ENCODE measurements at places on chromosomes 2 and 18. TPM values are rescaled to one million over a fixed set of nuclear protein-coding genes. Genes with fewer than 3 reads are reported as not detected.

SERPINB3 gene
- 19.2 TPM for total RNA-seq

TRPM8 gene
- total RNA-seq: not detected

LRP1B gene
- 1.6 TPM for total RNA-seq

CACNB4 gene
- 6.3 TPM for total RNA-seq

CNGA3 gene
- not detected for total RNA-seq

CDC42EP3 gene
- total RNA-seq: 16.9 TPM

UGGT1 gene
- total RNA-seq: 17.8 TPM

HOXD3 gene
- 0.56 TPM for total RNA-seq

OTX1 gene
- 9.2 TPM for total RNA-seq

ACTR3 gene
- 92.5 TPM for total RNA-seq

LAMA1 gene
- 1.7 TPM for total RNA-seq

GPBAR1 gene
- 1.6 TPM for total RNA-seq

TTR gene
- total RNA-seq: not detected

DNA sequence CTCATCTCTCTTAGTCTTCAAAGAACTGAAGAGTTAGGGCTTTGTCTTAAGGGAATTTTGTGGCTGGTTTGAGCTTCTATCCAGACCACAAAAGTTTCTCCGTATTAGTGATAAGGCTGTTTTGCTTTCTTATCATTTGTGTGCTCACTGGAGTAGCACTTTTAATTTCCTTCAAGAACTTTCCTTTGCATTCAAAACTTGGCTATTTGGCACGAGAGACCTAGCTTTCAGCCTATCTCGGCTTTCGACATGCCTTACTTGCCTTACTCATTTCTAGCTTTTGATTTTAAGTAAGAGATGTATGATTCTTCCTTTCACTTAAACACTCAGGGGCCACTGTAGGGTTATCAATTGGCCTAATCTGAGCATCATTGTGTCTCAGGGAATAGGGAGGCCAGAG is 29.9 kb downstream of the HDHD2 start:
- no peak for DNase-seq

DNA sequence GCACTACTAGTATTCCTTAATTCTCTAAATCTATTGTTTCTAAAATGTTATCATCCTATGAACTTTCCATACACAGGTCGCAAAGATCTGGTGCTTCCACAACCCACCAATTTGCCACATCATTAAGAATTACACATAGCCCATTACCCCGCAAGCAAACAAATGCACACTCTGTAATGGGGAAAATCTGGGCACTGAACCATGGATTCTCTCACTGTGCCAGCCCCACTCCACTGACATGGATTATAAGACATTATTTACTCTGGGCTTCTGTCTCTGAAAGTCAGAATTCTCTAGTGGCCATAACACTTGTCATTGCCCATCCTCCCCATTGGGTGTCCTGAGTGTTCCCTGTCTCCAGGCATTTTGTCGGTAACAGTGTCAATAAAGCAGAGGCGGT is 537.1 kb downstream of the EPHA4 start:
- no peak for DNase-seq

GRCh38 chr2:232941912-232942594 is 71.0 kb downstream of the NGEF start:
- DNase-seq: no peak

- no peak for DNase-seq
Measured at GRCh38 chr2:102514061-102514785, 41.2 kb downstream of the SLC9A4 start.

- no peak for DNase-seq
Measured at GRCh38 chr2:12514631-12515437, 201.9 kb upstream of the TRIB2 start.

GRCh38 chr2:60159519-60159918 is 393.9 kb downstream of the BCL11A start:
- DNase-seq: no peak

DNA sequence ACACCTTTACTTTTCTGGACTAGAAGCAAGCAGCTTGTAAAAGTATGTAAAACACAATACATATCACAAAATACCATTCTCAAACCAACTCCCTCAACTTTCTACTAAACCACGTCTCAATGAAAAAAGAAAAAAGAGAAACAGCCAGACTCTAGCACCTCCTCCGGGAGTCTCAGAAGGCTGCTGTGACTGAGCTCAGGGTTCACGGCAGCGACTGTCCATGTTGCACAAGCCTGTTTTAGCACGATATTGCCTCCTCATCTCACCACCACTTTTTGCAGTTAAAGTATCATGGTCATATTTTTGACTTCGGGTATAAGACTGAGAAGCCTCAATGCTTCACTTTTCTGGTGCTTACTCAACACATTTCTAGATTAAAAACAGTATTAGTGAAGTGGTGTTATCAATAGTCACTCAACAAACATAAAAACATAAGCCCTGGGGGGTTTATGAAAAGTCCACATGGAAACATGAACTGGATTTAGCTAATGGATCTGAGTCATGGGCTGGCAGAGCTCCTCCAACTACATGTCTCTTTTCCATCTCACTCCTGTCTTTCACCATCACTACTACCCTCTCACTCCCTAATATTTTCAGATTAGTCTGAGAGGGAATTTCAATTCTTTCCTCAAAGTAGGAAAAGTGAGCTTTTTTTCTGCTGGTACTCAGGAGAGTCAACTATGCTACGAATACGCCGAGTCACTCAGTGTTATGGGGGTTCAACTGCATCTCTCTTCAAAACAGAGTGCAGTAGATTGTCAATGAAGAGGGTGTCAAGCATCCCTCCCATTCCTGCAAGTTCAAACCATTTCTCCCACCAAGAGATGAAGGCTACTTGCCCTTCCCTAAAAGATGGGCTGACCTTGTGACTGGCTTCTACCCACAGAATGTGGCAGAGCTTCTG is 113.7 kb downstream of the OSR1 start:
- no peak for DNase-seq

- no peak for DNase-seq
Measured at GRCh38 chr2:54899576-54900200, 150.6 kb downstream of the RTN4 start.

DNA sequence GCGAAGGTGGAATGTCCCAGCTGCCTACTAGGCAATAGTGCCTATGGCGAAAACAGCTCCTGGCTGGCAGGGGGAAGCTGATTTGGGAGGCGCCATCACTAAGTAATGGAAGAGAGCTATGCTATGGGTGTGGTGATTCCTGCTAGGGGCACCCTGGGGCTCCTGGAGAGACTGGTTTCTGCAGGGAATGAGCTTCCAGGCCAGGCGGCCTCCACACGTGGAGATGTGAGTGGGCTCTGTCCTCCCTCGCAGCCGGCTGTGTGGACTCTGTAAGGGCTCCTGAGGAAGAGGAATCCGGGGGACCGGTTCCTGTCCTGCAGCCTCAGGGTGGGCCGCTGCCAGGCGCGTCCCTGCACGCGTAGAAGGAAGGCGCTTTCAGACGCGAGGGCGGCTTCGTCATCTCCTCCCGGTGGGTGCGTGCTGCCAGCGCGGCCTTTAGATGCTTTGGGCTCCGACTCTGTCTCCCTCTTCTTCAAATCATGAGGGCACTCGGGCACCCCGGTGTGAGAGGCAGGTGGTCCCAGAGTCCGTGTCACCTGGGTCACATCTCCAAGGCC is 55.5 kb upstream of the ANKRD62 start:
- DNase-seq: peak; percentile 92

- DNase-seq: no peak
Measured at GRCh38 chr2:225177098-225177497, 134.8 kb upstream of the DOCK10 start.

DNA sequence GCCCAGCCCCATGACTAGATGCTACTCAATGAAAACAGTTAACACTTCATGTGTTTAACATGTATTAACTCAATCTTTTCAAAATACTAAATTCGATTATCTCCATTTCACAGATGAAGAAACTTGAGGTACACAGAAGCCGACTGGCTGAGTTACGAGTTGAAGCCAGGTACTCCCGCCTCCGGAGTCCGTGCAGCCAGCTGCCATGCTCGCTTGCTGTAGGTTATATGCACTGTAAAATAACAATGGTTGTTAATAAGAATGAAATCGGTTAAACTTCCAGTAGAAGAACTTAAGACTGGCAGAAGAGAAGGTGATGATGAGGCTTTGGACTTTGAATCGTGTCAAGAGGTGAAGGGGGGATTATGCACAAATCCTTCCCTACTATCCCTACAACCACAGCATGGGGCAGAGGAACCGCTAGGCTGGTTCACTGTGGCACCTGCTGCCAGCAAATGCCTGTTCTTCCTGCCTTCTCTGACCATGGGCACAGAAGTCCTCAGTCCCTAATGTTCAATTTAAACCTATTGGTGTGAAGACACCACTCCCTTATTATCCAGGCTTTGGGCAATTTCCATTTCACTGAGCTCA is 25.4 kb downstream of the COX7A2L start:
- DNase-seq: no peak

DNA sequence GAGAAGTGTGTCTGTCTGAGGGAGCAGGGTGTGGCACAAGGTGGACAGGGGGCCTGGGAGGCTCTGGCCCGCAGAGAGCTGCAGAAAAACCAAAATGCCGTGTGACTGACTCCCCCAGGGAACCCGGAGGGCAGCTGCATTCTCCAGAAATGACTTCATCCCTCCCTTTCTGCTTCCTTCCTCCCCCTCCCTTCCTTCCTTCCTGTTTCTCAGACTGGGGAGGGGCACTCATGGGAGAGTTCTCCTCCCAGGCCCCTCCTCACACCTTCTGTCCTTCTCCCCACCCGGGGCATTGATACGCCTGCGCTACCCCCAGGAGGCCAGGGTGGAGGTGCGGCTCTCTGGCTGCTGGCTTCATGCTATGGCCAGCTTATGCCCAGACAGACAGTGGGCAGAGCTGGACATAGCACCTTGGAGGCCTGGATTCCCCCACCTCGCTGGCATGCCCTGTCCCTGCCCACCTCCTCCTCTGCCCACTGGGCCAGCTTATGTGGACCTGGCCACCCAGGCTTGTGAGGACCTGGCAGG is 8.2 kb upstream of the GPR17 start:
- DNase-seq: no peak

DNA sequence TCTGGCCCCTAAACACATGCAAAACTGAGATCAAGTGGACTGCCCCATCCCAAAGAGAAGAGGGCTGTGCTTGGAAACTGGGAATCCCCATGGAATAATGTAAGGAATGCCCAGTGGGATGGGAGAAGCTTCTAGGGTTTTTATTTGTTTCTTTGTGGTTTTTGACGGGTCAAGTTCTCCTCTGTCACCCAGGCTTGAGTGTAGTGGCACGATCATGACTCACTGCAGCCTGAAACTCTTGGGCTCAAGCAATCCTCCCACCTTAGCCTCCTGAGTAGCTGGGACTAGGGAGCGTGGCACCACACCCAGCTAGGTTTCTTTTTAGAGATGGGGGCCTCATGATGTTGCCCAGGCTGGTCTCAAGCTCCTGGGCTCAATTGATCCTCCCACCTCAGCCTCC is 101.7 kb upstream of the ZSWIM2 start:
- no peak for DNase-seq

DNA sequence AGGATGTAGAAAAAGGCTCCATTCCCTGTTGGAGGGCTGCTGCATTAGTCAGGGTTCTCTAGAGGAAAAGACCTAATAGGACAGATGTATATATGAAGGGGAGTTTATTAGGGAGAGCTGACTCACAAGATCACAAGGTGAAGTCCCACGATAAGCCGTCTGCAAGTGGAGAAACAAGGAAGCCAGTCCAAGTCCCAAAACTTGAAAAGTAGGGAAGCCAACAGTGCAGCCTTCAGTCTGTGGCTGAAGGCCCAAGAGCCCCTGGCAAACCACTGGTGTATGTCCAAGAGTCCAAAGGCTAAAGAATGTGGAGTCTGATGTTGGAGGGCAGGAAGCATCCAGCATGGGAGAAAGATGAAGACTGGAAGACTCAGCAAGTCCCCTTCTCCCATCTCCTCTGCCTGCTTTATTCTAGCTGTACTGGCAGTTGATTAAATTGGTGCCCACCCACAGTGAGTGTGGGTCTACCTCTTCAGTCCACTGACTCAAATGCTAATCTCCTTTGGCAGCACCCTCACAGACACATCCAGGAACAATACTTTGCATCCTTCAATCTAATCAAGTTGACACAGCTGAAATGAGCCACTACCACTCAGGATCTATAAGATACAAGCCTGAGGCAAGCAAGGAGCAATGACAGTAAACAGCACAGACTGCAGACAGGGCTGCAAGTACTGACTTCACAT is 30.0 kb upstream of the ATG16L1 start:
- no peak for DNase-seq

- DNase-seq: peak; percentile 87
Measured at GRCh38 chr18:3177902-3178687, 41.7 kb downstream of the MYOM1 start.

DNA sequence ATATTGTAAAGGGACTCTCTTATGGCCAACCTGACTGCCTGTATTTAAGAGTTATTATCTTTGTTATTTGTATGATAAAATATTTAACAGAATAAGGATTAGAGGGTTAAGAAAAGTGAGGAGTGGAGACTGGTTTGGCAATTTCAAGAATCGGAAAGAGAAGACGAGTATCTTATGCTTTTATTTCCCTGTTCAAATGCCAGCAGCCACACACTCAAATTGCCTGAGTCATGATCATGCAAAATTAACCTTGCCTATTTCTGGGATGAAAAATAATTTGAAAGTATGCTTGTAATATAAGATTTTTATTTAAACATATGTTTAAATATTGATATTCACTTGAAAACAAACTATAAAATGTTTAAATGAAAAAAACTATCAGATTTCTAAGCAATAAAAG is 188.6 kb downstream of the CD226 start:
- DNase-seq: no peak

GRCh38 chr2:15941871-15942710 is 1.7 kb downstream of the MYCN start:
- peak; percentile 83 for DNase-seq

DNA sequence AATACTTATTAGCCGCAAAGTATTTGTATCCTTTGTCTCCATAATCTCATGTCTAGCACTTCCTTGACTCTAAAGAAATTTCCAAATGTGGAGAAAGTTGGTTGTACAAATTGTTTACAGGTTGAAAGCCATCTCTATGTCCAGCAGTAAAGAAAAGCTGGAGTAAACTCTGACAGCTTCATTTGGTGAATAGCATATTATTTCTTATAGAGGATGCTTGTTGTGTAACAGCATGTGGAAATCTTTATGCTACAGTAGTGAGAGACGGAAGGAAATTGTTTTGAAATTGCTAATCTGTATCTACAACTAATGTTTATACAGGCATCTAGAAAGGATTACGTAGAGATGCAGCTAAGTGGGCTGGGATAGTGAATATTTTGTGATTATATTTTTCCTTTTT is 78.5 kb downstream of the UGGT1 start:
- DNase-seq: no peak

DNA sequence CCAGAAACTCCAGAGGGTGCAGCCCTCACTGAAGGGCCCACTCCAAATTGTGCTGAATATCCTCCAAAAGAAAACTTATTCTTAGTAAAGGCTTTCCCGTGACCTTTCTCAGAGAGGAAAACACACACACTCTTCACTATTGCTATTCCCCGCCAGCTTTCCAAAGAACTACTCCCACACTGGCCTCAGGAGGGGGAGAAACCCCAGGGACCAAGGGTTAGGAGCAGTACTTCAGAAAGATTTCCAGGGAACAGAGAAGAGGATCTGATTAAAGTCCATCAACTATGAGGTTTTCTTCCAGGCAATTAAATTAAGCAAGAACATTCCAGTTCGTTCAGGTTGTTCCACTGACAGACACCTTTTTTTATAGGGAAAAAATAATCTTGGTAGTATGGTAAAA is 150.2 kb downstream of the TTC32 start:
- no peak for DNase-seq

GRCh38 chr2:226678422-226678821 is 121.2 kb downstream of the IRS1 start:
- DNase-seq: no peak

- DNase-seq: no peak
Measured at GRCh38 chr2:181264441-181264840, 192.7 kb upstream of the ITGA4 start.

Measured in lower leg skin (tissue), 4 donors.